ENCODE measurements at places on chromosomes 6 and 20.

- DNase-seq: no peak
These were observed 24.3 kb upstream of the FANCE start for GRCh38 chr6:35427851-35428321.

DNA sequence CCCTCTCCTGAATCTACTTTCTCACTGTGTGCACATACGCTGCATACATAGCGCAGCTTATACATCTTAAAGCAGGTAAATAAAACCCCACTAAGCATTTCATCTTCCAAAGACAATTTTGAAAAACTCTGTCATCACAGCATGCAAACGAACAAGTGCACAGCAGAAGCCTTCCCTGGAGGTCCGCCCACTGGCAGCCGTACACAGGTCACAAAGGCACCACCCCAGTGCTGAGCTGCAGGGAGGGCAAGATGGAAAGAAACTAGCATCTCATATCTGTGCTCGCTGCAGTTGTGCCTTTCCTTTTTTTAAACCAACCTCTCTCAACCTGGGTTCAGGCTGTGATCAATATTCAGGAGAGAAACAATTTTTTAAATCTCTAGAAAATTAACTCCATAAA is 73.3 kb downstream of the HUS1B start:
- no peak for DNase-seq

DNA sequence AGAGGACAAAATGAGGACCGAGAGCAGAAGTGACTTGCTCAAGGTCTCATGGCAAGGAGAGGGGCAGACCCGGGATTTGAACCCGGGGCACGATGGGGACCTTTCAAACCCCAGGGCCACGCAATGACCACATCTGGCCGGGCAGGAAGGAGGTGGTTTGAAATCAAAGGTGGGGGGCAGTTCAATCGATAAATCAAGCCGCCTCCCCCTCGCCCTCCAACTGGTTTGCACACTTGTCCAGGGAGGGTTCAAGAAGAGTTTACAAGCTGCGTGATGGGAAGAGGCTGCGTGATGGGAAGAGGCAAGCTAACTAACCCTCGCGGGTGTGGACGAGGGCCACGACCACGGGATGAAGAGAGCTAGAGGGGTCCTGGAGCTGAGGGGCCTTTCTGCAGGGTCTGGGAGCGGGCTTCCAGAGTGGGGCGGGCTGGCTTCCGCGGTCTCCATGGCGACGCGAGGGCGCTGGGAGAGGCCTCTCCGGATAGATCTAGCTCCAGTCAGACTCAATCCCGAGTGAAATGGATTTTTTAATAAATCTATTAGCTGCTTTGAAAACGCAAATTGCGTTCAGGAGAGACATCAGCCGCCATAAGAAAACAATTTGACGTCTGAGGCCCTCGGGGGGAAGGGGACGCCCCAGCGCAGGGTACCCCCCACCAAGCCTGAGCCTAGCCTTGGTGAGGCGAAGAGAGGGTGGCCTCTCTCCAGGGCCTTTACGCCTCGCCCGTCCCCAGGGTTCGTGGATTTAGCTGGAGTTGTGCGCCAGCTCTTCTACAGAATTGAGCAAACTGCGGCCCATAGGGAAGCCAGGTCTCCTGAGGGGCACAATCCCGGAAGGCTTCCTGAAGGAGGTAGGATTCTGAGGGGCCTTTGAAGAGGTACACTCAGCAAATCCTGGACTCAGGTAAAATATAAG is 143.9 kb downstream of the GRM4 start:
- no peak for DNase-seq

- DNase-seq: no peak
These were observed 11.8 kb upstream of the KCNQ2 start for GRCh38 chr20:63484236-63484635.

DNA sequence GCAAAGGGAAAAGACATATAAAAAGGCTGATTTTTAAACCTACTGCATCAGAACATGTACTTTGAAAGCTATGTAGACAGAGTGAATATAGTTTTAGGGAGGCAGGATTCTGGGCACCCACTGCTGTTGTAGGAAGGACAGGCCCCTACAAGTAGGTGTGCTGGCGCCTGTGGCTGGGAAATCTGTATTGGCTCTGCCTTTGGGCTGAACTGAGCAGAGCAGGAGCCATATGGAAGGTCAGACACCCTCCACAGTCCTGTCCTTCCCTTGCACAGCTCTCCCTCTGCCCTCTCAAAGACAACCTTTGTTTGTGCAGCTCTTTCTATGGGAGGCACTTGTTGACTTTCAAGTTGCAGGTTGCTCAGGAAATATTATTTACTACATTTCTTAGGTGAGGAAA is 18.4 kb upstream of the ULBP3 start:
- DNase-seq: no peak

GRCh38 chr6:151443911-151444621 is 7.9 kb downstream of the RMND1 start:
- no peak for DNase-seq

- no peak for DNase-seq
These were observed 30.5 kb downstream of the MUC22 start for GRCh38 chr6:31040801-31041200.

DNA sequence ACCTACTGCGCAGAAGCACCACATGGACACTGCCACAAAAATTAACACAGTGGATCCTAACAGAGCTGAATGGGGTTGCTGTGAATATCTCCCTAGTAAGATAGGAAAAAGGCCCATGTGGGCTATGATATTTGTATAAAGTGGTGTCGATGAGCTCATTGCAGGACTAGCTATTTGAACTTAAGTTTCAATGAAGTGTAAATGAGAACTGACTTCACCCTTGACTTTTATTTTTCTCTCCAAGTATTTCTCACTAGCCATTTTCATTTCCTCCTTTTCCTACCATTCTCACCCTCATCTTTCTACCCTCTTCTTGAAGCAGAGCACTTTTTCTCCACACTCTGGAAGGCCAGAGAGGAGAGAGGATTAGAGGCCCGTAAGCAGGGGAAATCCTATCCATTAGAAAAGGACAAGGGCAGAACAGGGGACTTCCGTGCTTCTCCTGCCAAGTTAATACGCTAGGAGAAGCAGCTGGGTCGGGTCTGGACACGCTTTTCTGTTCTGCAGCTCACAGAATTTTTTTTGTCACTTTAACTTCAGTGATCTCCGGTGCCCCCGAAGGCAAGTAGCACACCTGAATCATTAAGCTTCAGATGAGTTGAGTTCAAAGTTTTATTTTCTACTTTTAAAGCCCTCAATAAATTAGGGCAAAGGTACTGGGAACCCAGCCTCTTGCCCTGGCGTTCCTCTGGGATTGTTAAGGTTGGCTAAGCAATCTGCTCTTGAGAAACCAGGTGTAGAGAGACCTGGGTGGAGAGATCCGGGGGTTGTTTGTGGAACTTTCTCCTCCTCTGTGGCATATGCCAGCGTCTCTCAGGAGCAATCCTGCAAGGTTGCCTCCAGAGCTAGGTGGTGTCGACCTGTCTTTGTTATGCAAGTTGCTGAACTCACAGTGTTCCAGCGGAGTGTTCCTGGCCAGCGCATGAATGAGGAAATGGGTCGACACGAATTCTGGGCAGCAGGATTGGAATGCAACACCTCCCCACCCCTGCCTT is 56.2 kb upstream of the ARID1B start:
- DNase-seq: no peak

DNA sequence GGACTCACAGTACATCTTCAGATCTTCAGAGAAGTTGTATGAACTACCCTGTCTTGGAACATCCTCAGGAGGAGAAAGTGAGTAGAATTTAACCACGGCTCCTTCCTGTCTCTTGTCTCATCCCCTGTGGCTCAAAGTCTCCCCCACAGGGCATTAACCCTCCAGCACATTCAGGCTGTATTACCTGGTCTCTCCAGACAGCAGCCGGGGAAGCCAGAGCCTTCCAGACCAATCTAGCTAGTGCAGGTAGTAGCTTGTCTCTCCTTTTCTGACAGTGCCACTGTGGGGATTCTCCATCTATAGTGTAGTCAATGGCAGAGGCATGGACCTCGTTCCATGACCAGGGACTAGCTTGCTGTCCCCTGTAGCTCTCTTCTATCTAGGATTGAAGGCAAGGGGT is 16.9 kb upstream of the ELMO2 start:
- DNase-seq: no peak

GRCh38 chr6:19905584-19905983 is 68.4 kb downstream of the ID4 start:
- no peak for DNase-seq

DNA sequence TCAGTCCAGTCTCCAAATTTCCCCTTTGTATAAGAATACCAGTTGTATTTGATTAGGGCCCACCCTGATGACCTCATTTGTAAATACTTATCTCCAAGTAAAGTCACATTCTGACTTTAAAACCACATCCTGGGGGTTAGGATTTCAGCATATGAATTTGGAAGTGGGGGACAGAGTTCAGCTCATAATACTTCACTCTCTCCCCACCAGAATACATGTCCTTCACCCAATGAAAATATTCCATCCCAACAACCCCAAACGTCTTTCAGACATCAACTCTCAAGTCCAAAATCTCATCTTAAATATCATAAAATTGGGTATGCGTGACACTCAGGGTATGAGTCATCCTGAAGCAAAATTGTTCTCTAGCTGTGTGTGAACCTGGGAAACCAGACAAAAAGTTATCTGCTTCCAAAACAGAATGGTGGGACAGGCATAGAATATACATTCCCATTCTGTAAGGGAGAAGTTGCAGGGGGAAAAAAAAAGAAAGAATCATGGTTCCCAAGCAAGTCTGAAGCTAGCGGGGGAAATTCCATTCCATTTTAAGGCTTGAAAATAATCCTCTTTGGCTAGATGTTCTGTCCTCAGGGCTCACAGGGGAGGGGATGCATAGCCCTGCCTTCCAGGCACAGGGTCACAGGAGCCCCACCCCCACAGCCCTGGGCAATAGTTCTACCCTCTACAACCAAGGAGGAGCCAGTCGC is 113.9 kb downstream of the ADAT2 start:
- no peak for DNase-seq

GRCh38 chr6:132511210-132511830 is 1.6 kb downstream of the STX7 start:
- DNase-seq: no peak

DNA sequence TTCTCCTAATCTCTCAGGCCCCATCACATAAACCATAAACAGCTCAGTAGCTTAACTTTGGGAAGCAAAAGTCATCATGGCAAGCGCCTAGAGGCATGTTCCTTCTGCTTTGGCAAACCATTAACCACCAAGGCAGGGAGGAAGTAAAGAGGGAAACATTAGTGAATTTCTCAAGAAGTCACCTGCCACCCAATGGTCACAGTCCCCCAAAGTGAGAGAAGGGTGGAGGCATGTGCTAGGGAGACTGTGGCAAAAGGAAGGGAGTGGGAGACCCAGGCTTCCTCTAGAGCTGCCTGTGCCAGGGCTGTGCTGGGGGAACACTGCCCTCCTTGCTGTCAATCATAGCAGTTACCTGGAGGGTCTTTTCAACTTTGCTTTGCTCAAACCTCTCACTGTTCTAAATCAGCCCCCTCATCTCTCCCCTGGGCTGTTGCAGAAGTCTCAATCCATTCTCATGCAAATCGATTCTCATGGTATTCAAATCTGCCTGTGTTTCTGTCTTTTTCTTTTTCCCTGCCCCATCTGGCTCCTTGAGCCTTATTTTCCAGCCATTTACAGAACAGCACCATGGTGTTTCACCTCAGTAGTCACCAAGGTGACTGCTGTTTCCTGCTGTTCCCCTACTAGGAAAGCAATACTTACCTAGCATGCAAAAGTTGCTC is 1.8 kb upstream of the RNF24 start:
- DNase-seq: no peak

DNA sequence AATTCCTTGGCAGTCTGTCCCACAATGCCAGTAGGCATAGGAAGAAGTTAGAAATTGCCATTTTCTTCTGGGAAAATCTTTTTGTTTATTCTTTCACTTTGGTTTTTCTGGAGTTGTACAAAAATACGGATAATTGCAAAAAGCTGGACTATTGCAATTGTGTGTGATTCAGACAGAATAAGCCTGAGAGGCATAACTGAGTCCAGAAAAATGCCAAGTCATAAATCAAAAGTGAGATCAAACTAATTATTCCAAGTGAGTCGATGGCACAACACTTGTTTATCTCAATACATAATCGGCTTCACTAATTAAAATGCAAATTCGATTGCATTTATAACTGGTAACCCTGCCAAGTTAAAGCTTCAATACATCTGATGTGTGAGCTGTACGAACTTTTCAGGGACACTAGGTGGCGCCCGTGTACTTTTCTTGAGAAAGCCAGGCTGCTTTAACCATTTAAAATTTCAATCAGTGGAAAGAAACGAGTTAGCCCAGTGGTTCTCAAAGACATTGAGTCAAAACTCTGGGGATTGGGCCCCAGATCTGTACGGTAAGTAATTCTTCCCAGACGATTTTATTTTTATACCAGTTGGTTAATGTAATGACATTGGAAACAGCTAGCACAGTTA is 102.6 kb downstream of the LAMP5 start:
- no peak for DNase-seq

DNA sequence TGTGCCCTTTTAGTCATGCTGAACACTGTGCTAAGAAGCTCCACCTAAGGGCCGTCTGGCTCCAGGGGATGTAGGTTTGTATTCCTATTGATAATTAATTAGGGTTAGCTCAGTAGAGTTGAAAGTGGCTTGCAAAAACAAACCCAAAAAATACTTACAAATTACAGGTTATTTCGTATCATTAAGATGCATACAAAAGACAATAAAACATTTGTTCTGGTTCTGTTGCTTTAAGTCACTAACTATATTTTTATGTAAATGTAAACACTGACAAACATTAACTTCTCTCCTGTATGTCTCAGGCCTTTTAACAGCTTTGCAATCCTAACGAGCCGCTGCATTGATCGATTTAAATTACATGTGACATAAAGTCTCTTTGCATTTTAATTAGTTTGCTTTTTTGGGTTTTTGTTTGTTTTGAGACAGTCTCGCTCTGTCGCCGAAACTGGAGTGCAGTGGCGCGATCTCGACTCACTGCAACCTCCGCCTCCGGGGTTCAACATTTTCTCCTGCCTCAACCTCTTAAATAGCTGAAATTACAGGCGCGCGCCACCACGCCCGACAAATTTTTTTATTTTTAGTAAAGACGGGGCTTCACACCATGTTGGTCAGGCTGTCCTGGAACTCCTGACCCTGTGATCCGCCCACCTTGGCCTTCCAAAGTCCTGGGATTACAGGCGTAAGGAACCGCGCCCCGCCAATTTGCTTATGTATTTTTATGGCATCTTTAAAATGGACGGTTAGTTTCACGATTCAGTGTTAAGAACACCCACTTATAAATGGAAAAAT is 110.9 kb downstream of the HFE start:
- no peak for DNase-seq

All from esophagus squamous epithelium (tissue), 5 donors.